ENCODE measurements at places on chromosomes 2 and 18. TPM values are rescaled to one million over a fixed set of nuclear protein-coding genes. Genes with fewer than 3 reads are reported as not detected.

TMEM247 gene
- not detected for total RNA-seq

FAM136A gene
- 21.2 TPM for total RNA-seq

CDH19 gene
- total RNA-seq = 0.33 TPM

ALPG gene
- total RNA-seq = not detected

LHCGR gene
- total RNA-seq = not detected

TDRD15 gene
- total RNA-seq = not detected

PROKR1 gene
- not detected for total RNA-seq

CD8B gene
- not detected for total RNA-seq

Data from smooth muscle cell of the pulmonary artery (primary cell).